ENCODE measurements at places on chromosomes 2 and 18.

GRCh38 chr2:173043476-173043875, 32.2 kb upstream of the MAP3K20 start:
- DNase-seq, result no peak

GRCh38 chr2:8252997-8253694, 428.7 kb upstream of the ID2 start:
- no peak for DNase-seq

GRCh38 chr2:172928756-172929155, 146.9 kb upstream of the MAP3K20 start:
- no peak for DNase-seq

- no peak for DNase-seq
These were observed 92.6 kb upstream of the VRK2 start for GRCh38 chr2:57954020-57954419.

DNA sequence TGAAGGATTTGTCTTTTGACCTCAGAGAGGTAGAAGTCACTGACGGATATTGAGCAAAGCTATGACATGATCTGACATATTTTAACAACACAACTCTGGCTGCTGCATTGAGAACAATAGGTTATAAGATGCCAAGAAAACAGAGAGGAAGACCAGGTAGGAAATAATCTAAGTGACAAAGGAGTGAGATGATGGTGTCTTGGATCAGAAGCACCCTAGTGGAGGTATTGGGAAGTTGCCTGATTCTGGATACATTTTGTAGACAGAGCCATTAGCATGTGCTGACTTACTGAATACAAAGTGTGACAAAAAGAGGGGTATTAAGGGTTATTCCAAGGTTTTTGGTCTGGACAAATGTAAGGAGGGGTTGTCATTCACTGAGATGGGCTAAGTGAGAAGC, 1438.1 kb downstream of the DPP10 start:
- no peak for DNase-seq

- DNase-seq, result no peak
These were observed 98.1 kb downstream of the CDH2 start for GRCh38 chr18:28078849-28079248.

Measured in activated CD4-positive, alpha-beta T cell treated with anti-CD3 and anti-CD28 coated beads, Interleukin-2, Interleukin-4, amounts not matched to agents 100 ng/mL and 50 ng/mL, durations not matched to agents 16 hours and 8 hours (primary cell).